ENCODE measurements at places on chromosomes 16 and 17.

DNA sequence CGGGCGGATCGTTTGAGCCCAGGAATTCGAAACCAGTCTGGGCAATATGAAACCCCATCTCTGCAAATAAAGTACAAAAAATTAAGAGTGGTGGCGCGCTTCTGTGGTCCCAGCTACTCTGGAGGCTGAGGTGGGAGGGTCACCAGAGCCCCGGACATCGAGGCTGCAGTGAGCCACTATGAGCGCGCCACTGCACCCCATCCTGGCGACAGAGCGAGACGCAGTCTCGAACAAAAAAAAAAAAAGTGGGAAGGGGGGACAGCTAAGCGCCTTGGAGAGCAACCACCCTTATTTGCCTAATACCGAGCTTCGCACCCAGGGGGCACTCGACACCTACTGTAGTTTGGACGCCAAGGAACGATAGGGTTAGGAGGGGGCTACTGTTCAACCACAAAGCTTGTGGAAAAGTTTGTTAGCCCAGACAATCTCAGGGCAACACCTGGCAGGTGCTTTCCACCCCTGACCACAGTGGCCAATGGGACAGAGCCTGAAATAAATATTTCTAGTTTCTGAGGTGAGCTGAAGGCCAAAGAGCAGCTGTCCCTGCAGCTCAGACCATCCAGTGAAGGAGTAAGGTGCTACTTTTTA is 847 bp upstream of the PSMC3IP start:
- no peak for DNase-seq

- no peak for DNase-seq
These were observed 112.3 kb upstream of the PMFBP1 start for GRCh38 chr16:72284042-72284789.

DNA sequence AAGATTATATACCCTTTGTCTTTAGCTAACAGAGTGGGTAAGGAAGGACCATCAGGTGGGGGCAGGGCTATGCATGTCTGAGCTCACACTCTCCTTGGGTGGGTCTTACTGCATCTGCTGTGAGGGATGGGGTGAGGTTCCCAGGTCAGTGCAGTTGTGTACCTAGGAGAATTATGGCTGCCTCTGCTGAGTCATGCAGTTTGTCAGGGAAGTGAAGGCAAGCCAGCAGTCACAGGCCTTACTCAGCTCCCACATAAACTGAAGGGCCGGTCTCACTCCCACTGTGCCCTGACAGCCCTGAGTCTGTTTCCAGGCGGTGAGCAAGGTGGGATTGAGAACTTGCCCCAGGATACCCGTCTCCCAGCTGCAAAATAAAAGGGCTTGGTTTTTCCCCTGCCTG is 328.6 kb downstream of the MAP2K6 start:
- no peak for DNase-seq

- no peak for DNase-seq
These were observed 45.6 kb downstream of the SLC47A1 start for GRCh38 chr17:19579192-19579761.

GRCh38 chr17:28279411-28279810 is 39.6 kb upstream of the TMEM97 start:
- DNase-seq = no peak

- no peak for DNase-seq
These were observed 81.1 kb downstream of the ANKRD11 start for GRCh38 chr16:89409161-89409711.

DNA sequence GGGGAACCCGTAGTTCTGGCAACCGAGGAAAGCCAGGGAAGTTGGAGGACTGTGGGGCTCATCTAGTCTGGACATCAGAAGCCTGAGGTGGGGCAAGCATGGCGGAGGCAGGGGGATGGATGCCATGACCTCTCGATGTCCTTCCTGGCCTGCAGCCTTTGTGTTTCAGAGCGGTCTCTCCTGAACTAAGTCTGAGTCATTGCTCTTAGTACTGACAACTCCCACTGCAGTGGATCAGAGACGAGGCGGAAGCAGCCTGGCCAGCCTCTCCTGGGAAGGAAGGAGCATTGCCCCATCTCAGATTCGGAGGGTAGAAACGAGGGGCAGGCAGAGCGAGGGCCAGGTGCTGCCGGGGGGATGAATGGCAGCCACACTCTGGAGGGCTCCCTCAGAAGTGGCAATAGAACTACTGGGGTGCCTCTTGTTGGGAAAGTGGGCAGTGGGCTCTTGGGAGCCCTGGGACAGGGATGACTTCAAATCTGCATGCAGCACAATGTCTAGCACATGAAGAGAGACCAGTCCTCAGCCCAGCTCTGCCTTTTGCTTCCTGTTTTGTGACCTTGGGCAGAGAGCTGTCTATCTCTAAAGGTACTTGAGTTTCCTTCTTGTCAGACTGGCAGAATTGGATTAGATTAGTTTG is 3.6 kb upstream of the STAC2 start:
- DNase-seq = no peak

- peak; percentile 92 for DNase-seq
These were observed at the start of gene GOSR2 for GRCh38 chr17:46922804-46923635. TSS of gene GOSR2 (plus strand) at chr17:46923160. CDS start at chr17:46923193, 33 bp downstream.

- DNase-seq = no peak
These were observed 3.0 kb downstream of the CDT1 start for GRCh38 chr16:88806491-88807111.

Measured in brain pericyte (primary cell).